T-helper 1 cell (primary cell): ENCODE measurements at places on chromosomes 16 and 17.

DNA sequence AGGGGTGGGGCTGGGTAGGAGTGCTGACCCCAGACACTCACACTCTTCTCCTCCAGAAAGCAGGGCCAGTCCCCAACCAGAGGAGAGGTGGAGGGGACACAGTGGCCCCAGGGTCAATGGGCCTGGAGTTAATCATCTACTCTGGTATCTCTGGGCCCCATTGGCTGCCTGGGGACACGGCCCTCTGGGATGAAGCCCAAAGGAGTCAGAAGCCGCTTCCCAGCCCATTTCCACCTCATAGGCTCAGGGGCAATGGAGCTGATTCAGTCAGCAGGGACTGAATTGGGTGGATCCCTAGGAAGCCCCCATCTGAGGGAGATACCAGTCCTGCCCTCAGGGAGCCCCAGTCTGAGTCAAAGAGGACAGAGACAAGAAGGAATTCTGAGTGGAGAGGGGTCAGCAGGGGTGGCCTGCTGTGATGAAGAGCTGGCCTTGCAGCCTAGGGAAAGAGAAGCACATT lies 2.9 kb upstream of the NAGS start:
- no peak for DNase-seq

DNA sequence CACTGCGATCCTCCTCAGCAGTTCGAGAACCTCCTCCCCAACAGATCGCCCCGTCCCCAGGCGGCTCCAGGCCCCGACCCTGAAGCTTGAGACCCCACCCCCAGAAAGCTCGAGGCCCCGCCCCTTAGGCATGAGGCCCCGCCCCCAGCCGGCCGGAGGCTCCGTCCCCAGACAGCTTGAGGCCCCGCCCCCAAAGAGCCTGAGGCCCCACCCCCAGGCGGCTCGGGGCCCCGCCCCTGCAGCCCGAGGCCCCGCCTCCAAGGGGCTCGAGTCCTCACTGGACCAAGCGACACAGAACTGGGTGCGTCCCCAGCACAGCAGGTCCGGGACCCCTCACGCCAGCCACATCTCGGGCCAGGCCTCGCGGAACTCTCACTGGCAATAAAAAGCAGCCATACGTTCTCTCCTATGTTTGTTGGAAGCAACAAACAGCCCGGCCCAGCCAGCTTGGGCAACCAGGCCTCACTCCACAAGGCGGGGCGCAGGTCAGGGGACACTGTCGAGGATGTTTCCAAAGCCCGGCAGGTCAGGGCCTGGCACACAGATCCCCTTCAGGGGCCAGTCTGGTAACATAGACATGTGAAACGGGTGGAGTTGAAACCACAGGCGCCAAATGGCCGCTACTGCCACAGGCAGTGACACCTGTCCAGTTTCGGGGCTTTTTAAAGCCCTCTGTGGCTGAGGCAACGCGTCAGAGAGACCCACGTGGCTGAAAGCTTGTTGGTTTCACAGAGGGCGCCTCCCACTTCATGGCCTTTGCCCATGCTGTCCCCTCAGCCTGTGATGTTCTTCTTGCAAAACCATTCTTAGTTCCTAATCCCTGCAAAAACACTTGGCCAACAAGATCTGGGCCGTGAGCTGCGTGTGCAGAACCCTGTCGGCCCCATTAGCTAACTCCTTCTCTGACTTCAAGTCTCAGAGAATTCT lies 224.2 kb downstream of the PARN start:
- peak; percentile 4 for DNase-seq

DNA sequence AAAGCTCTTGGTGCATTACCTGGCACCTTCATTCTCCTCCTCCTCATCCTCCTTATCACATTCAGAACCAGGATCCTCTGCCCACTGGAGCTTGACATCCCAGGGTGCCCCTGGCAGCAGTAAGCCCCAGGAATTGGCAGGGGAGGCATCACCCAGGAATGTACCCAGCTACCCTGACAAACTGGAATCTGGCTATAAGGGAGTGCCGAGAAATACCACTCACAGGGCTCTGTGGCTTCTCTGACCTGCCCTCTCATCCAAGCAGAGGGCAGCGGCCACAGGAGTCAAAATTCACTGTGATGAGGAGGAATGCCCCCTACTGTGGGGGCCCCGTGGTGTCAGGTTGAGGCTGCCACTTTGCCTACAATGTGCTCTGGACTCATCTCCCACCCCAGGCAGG lies 19.6 kb downstream of the MPP3 start:
- no peak for DNase-seq

DNA sequence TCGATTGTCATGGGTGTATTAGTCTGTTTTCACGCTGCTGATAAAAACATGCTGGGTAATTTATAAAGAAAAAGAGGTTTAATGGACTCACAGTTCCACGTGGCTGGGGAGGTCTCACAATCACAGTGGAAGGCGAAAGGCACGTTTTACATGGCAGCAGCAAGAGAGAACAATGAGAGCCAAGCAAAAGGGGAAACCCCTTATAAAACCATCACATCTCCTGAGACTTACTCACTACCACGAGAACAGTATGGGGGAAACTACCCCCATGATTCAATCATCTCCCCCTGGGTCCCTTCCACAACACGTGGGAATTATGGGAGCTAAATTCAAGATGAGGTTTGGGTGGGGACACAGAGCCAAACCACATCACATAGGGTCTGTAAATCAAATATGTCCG lies 167.4 kb upstream of the XYLT1 start:
- DNase-seq, result no peak

GRCh38 chr16:280552-280951 lies at the start of gene ARHGDIG:
Gene ARHGDIG, plus strand, starts transcription at chr16:280591. Its CDS starts 90 bp downstream, at chr16:280681.
- DNase-seq, result no peak
